ENCODE measurements at places on chromosomes 4 and X.

GRCh38 chr4:95545546-95545945 lies 3.2 kb downstream of the UNC5C start:
- no peak overlapping the region for H3K27ac ChIP-seq
- peaks cover 31% of the 10 kb centered on the region for H3K27me3 ChIP-seq
- DNase-seq = no peak
- H3K36me3 ChIP-seq = no peaks in the 10 kb centered on the region

GRCh38 chr4:82124365-82124764 lies 249.4 kb downstream of the HNRNPD start:
- H3K4me1 ChIP-seq = no peaks in the 10 kb centered on the region
- no peak overlapping the region for H3K27ac ChIP-seq
- H3K4me3 ChIP-seq = no peak overlapping the region
- no peak for DNase-seq
- H3K36me3 ChIP-seq = no peaks in the 10 kb centered on the region

DNA sequence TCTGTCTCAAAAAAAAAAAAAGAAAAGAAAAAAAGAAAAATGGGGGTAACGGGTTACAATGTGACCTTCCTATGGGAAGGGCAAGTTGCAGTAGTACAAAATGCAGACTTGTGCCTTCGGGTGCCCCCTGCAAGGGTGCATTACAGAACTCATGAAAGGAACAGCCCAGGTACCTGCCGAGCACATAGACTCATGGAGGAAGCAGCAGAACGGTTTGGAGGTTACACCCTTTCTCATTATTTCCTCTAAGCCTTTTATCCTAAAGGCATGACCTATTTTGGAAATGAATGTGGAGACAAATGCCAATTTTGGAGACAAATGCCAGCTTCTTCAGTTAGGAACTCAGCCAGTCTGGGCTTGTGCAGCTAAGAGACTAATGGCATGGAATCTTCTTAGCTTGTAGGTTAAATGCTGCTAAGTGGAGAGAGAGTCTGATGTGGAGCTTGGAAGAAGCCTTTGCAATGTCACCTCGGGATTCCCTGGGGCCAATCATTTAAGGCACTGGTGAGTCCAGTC lies 44.1 kb upstream of the PRKX start:
- H3K4me3 ChIP-seq = no peak overlapping the region
- no peaks in the 10 kb centered on the region for H3K36me3 ChIP-seq
- no peak for DNase-seq

- no peaks in the 10 kb centered on the region for H3K27me3 ChIP-seq
- H3K36me3 ChIP-seq = no peaks in the 10 kb centered on the region
- DNase-seq = no peak
- no peak overlapping the region for H3K27ac ChIP-seq
- no peaks in the 10 kb centered on the region for H3K4me1 ChIP-seq
Observed at GRCh38 chr4:22238742-22239141, 277.1 kb downstream of the ADGRA3 start.

- DNase-seq = no peak
- no peaks in the 10 kb centered on the region for H3K36me3 ChIP-seq
- no peak overlapping the region for H3K4me3 ChIP-seq
- no peak overlapping the region for H3K27ac ChIP-seq
- no peaks in the 10 kb centered on the region for H3K4me1 ChIP-seq
Observed at GRCh38 chr4:122045533-122045932, 93.7 kb upstream of the TRPC3 start.

- H3K27ac ChIP-seq = no peak overlapping the region
- H3K4me1 ChIP-seq = peaks cover 4% of the 10 kb centered on the region
- H3K36me3 ChIP-seq = no peaks in the 10 kb centered on the region
- DNase-seq = no peak
Observed at GRCh38 chr4:94344457-94344856, 1.8 kb upstream of the HPGDS start.

DNA sequence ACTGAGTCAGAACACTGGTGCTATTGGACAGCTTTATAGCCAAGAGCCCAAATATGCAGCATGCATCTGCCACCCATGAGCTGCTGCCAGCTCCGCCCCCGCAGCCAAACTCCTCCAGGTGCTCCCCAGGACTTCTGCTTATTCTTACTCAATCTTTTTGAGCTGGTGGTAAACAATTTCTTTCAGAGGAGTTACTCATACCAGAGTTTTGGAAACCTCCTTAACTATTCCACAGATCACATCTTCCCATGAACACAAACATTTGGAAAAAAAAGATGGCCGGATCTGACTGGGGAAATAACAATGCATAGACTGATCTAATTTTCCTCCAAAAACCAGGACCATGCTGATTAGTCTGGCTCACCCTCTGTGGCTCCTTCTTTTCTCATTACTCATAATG lies 399.9 kb downstream of the GPM6A start:
- no peaks in the 10 kb centered on the region for H3K4me1 ChIP-seq
- no peak overlapping the region for H3K4me3 ChIP-seq
- H3K27me3 ChIP-seq = no peaks in the 10 kb centered on the region
- H3K27ac ChIP-seq = no peak overlapping the region
- H3K36me3 ChIP-seq = no peaks in the 10 kb centered on the region
- no peak for DNase-seq
